ENCODE measurements at places on chromosomes 7 and 10.
A peak's percentile ranks its signal among the peaks of the same experiment; 100 is the strongest.

- no peak for DNase-seq
These were observed 257.2 kb upstream of the CACNA2D1 start for GRCh38 chr7:82700741-82701140.

GRCh38 chr10:61742812-61743211 is 80.1 kb downstream of the CABCOCO1 start:
- no peak for DNase-seq

- DNase-seq = no peak
These were observed 43.6 kb upstream of the LRRTM3 start for GRCh38 chr10:66882271-66882670.

GRCh38 chr10:107474650-107475049 is 310.1 kb upstream of the SORCS1 start:
- DNase-seq = no peak

DNA sequence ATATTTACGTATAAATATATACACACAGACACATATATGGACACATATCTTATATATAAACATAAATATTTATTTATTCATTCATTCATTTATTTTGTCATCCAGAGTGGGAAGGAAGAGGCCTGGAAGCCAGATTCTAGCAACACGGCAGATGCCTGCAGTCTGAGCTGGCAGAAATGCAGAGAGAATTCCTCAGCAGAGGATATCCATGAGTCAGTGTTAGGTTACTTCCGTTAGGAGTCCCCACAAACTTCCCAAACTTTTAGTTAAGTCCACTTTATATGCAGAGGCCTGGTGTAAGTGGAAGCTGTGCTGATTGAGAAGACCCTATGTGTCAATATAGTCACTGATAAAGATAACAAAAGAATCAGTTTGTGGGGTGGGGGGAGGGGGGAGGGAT is 89.6 kb downstream of the PPP1R17 start:
- no peak for DNase-seq

GRCh38 chr10:32418572-32418971 is 27.4 kb upstream of the CCDC7 start:
- no peak for DNase-seq

DNA sequence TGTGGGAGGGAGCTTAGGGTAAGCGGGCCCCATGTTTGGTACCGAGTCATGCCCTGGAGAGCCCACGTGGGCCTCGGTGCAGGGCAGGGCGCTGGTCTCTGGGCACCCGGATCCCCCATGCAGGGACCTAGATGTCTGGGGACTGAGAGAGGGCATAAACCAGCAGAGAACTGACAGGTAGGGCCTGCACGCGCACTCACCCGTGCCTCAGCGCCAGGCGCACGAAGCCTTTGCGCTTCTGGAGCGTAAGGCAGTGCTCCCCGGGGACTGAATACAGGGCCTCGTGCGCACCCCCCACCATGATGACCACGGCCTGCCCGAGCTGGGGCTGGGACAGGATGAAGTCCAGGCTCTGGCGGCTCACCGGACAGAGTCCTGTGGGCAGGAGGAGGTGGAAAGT is 2.8 kb downstream of the MOGAT3 start:
- no peak for DNase-seq

DNA sequence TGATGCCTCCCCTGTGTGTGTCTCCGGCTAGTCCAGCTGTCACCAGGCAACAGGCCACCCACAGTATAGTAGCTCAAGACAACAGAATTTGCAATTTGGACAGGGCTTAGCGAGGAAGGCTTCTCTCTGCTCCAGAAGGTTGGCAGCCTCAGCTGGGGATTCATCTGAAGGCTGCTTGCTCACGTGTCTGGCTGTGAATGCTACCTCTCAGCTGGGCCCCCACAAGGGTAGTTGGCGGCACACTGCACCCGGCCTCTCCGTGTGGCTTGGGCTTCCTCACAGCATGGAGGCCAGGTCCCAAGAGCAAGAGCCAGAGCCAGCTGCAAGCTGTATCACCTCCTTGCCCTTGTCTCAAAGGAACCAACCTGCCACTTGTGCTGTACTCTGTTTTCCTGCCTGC is 19.2 kb downstream of the ECHDC3 start:
- DNase-seq = no peak

GRCh38 chr7:16430133-16430532 is 8.8 kb upstream of the CRPPA start:
- no peak for DNase-seq

GRCh38 chr7:67821116-67821515 is 824.5 kb downstream of the TYW1 start:
- DNase-seq = no peak

GRCh38 chr7:101819183-101819582 is 1.8 kb downstream of the CUX1 start:
- no peak for DNase-seq

DNA sequence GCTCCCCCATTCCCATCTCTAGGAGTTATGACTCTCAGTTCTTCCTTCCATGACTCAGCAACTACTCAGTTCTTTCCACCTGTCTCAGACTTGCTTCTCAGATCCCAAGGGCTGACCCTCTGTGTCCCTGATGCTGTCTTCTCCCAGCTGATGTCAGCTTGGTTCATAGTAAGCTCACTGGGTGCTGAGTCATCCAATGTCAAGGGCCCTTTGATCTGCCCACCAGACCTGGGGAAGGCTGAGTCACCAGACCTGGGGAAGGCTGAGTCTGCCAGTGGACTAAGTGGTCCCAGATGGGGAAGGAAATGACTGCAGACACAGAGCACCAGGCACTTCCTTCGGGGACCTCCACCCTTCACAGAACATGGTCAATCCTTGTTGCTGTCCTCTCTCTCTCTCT is 76.1 kb upstream of the ZEB1 start:
- DNase-seq = no peak

DNA sequence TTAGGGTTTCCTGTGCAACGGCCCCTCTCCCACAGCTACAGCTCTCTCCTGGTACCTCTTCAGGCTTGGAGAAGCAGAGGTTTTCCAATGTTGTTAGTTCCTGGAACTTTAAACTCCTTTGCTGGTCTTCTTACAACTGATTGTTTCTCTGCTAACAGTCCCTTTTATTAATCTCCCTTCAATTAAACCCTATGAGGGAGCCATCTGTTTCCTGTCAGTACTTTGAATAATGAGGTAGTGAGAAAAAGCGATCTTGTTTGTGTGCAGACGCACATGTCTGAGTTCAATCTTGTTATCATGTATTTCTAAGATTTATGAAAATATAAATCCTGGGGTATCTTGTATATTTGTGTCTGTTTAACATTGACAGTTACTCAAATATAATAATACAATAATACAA is 102.4 kb downstream of the MDFIC start:
- no peak for DNase-seq

GRCh38 chr7:75905785-75906604 is 9.0 kb upstream of the POR start:
- no peak for DNase-seq

DNA sequence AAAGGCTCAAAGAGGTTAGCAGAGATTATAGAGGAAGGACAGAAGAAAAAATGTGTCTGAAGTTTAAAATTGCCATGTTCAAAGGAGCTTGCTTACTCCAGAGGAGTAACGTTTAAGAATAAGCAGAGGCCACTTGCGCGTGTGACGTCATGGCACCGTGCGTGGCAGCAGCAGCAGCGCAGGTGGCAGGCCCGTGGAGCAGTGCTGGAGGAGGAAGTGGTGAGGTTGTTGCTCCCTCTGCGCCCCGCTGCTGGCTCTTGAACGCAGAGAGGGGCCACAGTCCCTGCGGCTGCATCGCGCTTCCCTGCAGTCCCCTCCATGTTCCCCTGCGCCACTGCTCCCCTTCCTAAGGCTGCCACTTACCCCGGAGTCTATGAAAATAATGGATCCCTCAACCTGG is 37.5 kb downstream of the GDI2 start:
- peak; percentile 76 for DNase-seq

DNA sequence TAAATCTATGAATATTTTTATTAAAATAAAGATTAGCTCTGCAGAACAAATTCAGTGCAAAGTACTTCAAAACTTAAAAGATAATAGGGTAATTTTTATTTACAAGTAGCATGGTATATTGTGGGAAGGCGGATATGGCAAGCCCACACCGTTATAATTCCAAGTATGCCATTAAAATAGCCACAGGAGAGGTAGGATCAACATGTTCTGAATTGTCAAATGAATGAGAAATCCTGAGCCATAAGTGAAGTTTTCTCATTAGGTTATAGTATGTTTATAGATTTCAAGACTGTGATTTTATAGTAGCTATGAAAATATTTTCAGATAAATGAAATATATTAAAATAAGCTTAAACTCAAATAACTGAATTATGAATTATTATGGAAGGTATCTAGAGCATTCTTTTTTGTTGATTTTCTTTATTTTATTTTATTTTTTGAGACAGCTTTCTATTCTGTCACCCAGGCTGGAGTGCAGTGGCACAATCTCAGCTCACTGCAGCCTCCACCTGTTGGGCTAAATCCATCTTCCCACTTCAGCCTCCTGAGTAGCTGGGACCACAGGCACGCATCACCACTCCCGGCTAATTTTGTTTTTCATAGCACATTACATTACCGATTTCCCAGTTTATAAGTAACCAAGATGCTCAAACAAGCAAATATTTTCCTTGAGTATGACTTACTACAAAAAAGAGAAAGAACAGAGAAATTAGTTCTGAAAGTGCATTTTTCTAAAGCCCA is 956.6 kb downstream of the GATA3 start:
- DNase-seq = no peak

GRCh38 chr7:132578050-132578370 is 1.7 kb upstream of the PLXNA4 start:
- no peak for DNase-seq

DNA sequence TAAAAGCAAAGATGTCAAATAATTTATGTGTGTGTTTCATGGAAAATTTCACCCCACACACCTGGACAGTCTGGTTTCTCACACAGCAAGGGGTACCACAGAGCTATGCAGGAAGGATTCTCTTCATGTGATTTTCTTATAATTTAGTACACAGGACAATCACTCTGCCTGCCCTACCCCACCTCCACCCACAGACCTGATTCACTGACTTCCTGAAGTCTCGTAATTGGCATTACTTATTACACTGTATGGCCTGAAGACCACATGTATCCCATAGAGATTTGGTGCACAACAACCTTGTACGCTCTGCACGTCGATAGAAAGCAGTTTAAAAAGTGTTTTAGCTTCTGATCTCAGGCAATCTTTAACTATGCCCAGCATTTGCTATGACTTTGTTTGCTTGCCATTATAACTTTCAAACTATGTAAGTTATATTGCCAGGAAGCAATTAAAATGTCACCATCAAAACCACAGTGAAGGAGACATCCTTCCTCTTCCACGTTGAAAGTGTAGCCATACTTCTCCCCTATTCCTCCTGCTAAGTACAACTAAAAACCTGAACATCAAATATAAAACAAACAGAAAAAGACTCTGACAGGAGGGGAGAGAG is 279.4 kb upstream of the IMMP2L start:
- no peak for DNase-seq

- no peak for DNase-seq
These were observed 16.9 kb upstream of the GPR146 start for GRCh38 chr7:1027242-1028043.

DNA sequence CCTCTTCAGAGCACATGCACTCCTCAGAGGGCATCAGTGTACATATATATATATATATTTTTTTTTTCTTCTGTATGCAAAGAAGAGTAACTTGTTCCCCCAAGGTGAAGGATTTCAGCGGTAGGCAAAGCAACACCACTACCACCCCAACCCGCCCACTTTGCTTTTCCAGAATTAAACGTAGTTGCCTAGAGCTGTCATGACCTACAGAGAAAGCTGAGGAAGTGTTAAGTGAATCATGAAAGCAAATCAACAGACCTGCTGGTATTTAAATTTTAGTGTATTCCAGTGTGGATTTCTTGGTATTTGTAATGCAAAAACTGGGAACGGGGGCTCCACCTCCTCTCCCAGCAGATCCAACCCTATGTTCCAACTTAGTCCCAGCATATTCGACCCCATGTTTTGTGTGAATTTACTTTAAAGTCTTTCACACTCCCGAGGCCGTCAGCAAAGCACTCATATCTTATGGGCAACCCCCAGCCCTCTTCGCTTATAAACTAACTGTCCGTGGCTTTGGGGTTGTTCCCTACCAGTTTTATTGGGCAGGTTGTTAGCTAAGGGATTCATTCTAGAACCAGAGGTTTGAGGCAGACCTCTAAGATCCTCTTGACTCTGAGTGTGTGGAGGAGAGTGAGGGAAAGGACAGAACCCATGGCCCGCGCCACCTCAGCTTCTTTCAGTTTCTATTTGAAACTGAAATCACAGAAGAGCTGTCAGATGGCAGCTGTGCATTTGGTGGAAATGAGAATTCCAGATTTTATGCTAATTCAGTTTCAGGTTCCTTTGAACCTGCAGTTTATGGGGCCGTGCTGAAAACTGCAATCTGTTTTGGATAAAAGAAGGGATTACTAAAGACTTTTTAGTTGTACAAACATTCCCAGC is 450.2 kb upstream of the GALNT17 start:
- DNase-seq = no peak

DNA sequence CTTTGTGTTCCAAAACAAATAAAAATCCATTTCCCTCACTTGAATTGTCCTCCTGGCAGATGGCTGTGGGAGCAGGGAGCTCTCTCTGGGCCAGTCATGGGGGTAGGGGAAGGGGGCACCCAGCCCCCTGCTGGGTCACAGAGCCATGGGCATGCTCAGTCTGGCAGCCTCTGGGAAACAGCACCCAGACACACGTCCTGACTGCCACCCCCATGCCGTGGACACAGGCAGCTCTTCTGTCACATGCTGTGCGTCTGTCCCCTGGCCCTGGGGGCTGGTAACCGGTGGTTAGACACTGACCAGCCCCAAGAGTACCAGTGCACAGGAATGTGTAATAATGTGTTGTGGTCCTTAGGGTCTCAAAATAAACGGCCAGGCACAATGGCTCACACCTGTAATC is 47.0 kb downstream of the RASGEF1A start:
- DNase-seq = no peak

- DNase-seq = no peak
These were observed 27.8 kb upstream of the ELMO1 start for GRCh38 chr7:37476428-37476827.

GRCh38 chr10:102632394-102633111 is 11.7 kb upstream of the TRIM8 start:
- no peak for DNase-seq

- no peak for DNase-seq
These were observed 3.1 kb downstream of the CSTF2T start for GRCh38 chr10:51696251-51696650.

GRCh38 chr7:140033779-140034363 is 28.9 kb downstream of the PARP12 start:
- DNase-seq = no peak

DNA sequence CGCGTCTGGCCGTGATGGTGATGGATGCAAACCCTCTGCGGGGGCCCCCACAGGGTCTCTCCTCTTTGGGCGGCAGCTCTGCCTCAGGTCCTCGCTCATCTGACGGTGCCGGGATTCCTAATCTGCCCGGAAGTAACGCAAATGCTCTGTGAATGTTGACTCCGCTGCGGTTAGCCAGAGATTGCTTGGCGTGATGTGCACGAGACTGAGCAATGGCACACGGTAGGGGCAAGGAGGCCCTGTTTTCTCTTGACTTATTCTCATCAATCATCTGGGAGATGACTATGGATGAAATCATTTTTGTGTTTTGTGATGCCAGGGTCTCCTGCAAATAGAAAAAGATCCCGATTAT is 116.5 kb upstream of the ADAM12 start:
- no peak for DNase-seq

Data from T-helper 9 cell (primary cell).